Activated T-cell treated with anti-CD3 and anti-CD28 coated beads, Interleukin-2, amount 50 U/mL, for 48 hours (primary cell): ENCODE measurements at places on chromosomes 3 and 15.

GRCh38 chr3:197186887-197187588 is 111.4 kb downstream of the DLG1 start:
- DNase-seq = no peak

- DNase-seq = no peak
These were observed 278.7 kb upstream of the SOX2 start for GRCh38 chr3:181432992-181433391.

- DNase-seq = no peak
These were observed 226.0 kb upstream of the TPM1 start for GRCh38 chr15:62816342-62817069.

DNA sequence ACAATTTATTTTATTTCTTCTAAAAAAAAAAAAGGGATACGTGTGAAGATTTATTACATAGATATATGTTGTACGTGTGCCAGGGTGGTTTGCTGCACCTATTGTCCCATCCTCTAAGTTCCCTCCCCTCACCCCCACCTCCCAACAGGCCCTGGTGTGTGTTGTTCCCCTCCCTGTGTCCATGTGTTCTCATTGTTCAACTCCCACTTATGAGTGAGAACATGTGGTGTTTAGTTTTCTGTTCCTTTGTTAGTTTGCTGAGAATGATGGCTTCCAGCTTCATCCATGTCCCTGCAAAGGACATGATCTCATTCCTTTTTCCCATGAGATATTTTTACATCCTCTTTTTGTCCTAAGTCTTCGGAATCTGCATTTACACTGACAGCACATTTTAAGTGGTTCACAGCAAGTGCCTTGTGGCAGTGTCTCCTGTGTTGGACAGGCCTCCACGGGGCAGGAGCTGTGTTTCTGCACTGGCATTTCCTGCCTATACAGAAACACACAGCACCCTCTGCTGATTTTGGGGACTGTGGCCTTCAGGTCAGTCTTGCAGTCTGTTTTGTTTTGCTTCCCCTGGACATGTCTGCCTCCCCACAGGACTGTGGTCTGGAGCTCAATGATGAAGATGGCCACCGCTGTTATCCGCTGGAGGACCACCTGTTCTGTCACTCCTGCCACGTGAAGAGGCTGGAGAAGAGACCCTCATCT is 12.7 kb upstream of the SACM1L start:
- no peak for DNase-seq

GRCh38 chr15:71296315-71296679 is 181.0 kb downstream of the THSD4 start:
- no peak for DNase-seq

DNA sequence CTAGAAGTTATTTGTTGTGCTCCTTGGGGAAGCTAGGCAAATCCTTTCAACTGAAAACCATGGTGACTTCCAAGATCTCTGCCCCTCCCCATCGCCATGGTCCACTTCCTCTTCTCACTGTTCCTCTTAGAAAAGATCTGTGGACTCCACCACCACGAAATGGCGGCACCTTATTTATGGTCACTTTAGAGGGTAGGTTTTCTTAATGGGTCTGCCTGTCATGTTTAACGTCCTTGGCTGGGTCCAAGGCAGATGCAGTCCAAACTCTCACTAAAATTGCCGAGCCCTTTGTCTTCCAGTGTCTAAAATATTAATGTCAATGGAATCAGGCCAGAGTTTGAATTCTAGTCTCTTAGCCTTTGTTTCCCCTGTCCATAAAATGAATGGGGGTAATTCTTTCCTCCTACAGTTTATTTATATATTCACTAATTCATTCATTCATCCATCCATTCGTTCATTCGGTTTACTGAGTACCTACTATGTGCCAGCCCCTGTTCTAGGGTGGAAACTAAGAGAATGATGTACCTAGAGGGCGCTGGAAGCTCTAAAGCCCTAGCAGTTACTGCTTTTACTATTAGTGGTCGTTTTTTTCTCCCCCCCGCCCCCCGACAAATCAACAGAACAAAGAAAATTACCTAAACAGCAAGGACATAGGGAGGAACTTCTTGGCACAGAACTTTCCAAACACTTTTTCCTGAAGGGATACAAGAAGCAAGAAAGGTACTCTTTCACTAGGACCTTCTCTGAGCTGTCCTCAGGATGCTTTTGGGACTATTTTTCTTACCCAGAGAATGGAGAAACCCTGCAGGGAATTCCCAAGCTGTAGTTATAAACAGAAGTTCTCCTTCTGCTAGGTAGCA is 657 bp downstream of the PATL2 start:
- peak; percentile 64 for DNase-seq

DNA sequence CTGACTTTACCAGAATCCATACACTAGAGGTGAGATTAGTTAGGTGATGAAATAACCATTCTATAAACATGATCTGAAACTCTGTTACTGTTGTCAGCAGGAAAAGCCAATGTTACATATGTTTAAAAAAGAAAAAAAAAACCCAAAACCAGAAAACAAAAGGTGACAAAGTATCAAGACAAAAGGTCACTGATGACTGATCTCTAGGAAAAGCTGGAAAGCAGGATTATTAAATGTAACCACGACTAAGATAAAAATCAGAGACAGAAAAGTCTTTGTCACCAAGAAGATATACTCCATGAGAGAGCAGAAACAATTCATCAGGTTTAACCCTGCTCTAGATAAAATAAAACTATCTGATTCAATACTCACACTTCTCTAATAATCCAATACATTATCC is 5.4 kb upstream of the SETD5 start:
- no peak for DNase-seq

- no peak for DNase-seq
These were observed 560.0 kb downstream of the ROBO2 start for GRCh38 chr3:77599948-77600347.
